ENCODE measurements at places on chromosomes 3 and 15.

DNA sequence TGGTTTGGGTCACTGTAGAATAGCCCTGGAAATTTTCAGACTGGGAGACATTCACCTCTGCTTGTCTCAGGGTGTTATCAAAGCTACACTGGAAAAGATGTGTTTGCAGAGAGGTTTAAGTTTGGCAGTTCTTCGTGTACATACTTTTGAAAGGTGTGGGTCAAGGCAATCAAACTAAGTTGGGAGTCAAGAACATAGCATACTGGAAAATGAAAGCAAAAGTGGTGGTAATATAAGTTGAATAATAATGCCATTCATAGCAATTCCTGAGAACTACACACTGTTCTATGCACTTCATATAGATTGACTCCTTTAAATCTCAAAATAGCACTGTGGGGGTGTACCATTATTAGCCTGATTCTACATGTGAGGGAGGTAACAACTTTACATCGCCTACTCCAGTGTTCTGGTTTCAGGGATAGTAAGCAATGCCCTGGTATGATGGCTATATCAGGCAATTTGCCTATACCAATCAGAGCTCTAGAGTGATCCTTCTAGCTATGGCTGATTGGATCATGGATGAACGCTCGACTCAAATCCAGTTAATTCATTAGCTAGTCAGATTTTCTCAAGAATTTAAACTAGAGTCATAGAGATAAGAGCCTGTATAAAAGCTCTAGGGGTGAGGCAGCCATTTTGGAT is 44.6 kb upstream of the RASGRP1 start:
- DNase-seq = no peak

DNA sequence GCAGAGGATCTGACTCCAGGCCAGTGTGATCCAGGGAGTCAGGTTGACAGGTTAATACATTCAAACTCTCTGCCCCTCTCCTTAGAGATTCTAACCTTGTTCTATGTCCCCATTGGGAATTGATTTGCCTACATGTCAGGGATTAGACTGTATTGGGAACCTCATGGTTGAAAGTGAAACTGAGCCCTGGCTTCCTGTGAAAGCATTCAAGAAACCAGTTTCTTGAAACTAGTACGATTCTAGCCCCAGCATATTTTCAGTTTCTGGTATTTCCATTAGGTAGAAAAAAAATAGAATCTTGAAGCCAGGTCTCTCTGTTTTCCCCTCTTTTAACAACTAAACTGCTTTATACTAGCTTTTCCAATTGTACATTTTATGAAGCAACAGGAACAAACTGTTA is 140.4 kb upstream of the ABI3BP start:
- no peak for DNase-seq

- no peak for DNase-seq
Measured at GRCh38 chr3:190024912-190025311, 95.8 kb downstream of the P3H2 start.

DNA sequence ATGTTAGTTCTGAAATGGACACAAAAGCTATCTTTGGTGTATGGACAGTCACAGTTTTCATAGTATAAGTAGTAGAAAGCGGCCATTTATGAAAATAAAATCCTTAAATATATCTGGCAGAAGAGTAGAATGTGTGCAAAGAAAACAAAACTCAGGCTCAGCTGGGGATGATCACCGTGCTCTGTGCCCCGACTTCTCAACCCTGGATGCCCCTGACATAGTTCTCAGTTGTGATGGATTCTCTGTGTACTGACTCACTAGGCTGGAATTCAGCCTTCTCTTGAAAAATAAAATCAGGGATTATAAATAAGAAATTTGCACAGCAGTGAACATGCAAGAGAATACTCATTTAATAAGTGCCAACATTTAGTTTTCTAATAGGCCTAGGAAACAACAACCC is 925.1 kb upstream of the NR2F2 start:
- DNase-seq = no peak
